Thymus (tissue), 14 donors: ENCODE measurements at places on chromosomes 3 and 15. TPM values are rescaled to one million over a fixed set of nuclear protein-coding genes. Genes with fewer than 3 reads are reported as not detected.

Gene SNTN
- total RNA-seq, result not detected

Gene GOLGA6L4
- total RNA-seq, result 0.28 TPM

DNA sequence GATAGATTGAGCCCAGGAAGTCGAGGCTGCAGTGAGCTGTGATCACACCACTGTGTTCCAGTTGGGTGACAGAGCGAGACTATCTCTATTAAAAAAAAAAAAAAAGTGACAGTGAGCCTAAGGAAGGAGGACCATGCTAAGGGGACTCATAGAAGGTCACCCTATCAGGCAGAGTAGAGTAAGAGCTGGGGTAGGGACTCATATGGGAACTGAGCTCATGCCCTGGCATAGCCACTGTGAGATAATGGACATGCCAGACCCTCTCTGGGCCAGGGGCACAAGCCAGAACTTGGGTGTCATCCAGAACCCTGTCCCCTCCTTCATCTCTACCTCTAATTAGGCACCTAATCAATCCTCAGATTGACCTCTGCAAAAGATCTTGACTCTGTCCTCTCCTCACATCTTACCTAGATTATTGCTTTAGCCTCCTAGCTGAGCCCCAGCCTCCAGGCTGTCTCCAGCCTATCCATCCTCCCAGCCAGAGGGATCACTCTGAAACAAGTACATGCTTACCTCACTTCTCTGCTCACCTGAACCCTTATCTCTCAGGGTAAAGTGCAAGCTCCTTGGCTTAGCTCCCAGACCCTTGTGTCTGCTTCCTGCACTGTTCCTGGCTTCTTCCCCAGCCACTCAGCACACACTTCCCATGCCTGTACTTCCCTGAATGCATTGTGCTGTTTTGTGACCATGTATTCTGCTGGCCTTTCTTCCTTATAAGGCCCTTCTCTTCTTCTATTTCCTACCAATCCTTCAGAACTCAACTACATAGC, 76.4 kb downstream of the DAPK2 start:
- no peak for DNase-seq

- no peak for DNase-seq
These were observed 21.5 kb upstream of the TIMP4 start for GRCh38 chr3:12180218-12180617.

DNA sequence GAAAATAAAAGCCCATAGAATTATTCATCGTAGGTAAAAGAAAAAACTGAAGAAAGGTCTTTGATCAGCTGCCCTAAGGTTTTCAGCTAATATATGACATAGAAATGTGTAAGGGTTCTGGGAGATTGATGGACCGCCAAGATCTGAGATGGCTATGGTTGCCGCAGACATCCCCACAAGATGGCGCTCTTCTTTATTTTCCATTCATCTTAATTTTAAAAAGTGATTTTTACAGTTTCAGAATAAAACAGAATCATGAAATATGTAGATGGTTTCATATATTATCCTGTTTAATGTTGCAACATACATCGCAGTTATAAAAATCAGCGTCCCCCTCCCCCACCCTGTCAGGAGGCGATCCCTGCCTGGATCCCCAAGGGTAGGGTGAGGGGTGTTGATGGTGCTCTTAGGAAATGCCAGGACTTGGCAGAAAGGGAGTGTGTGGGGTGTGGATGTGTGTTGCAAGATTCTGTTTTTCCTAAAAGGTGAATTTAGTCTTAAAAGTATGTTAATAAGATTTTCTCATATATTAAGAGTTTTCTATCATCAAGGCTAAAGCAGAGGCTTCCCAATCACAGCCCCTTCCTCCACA, 68.8 kb downstream of the ANXA2 start:
- DNase-seq, result no peak

DNA sequence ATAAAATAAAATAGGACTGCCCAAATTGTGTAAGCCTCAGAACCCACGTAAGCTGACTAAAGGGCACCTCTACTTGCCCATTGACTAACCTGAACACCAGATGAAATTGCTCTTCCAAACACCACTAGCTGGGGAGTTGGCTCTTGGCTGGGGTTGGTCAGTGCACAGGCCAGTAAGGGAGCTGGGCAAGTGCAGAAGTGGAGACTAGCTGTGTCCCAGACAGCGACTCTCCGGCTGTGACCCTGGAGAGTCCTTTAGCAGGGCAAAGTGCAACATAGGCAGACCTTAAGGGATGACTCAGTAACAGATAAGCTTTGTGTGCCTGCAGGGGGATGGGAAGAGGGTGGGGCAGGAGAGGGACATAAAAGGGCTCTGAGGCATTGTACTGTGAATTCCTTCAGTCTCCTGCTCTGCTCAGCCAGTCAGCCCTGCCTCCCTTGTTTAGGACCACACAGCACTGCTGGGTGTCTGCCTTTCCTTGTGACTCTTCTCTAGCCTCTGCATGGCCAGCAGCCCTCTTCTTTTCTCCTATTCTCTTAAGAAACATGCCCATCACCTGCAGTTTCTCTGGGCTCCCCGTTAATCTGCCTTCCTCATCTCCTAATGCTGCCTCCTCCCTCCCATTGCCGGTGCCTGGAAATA, 13.2 kb downstream of the NR1I2 start:
- DNase-seq, result no peak

Gene C3orf38
- total RNA-seq, result 40.4 TPM

DNA sequence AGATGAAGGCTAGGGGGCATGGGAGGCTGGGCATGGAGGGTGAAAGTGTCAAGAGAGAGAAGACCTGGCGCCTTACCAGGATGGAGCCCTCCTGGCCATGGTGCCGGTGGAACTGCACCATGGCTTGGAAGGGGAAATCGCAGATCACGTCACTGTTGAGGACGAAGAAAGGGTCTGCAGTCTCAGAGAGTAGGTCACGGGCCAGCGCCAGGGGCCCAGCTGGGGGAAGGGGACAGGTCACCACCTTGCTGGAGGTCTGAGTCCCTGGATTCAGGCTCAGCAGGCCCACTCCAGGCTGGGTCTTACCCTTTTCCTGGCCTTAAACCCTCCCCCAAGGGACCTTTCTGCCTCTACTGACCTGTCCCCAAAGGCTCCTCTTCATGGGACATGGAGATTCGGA, 855 bp downstream of the GMPPB start:
- no peak for DNase-seq

Gene SLC9C1
- total RNA-seq, result 0.94 TPM

- no peak for DNase-seq
These were observed 10.6 kb downstream of the CHCHD4 start for GRCh38 chr3:14113965-14114635.

Gene CTXN2
- not detected for total RNA-seq

DNA sequence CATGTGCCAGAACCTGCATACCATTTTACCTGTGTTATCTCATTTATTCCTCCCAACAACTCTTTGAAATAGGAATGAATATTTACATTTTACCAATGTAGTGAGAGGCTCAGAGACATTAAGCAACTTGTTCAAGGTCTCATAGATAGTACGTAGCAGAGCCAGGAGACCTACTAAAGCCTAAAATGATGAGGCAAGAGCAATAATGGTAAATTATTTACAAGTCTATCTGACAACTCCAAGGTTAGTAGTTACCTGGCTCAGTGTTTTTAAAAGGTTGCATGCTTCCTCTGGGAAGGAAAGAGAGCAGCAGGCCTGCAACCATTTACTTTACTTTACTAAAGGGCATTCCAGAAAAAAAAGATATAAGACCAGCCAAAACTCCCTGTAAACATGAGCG, 103.0 kb downstream of the CFAP20DC start:
- DNase-seq, result no peak
